CD4-positive, alpha-beta T cell treated with Interleukin-6 at 100 ng/mL for 8 hours (primary cell): ENCODE measurements at places on chromosomes 13 and 19.

DNA sequence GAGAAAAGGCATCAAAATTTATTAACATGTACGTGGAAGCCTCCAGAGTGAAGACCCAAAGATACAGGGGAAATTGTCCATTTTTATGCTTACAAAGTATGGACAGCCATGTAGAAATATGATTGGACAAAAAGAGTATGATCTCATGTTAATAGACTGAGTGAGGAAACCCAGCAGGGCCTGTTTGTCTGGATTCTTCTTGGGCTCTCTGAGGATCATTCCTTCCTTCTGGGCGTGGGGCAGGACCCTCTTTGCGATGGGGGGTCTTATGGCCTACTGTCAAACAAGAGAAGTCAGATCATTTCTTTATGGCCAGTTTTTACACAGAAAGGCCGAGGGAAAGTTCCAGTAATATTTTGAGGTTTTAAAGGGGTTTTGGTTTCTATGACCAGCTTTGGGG, 110.8 kb downstream of the ESD start:
- no peak for DNase-seq

DNA sequence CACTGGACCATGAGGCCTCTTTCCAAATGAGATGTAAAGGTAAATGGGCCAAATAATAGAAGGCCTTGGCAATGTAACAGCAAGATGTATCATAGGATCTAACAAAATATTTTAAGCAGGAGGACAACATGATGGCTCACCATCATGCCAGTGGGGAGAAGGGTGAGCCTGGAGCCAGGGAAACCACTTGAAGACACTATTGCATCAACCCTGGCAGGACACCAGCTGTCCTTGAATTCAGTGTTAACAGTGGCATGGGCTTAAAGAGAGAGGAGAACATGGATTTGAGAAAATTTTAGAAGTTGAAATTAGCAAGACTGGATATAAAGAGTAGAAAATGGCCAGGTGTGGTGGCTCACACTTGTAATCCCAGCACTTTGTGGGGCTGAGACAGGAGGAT, 6.7 kb upstream of the RCBTB2 start:
- DNase-seq = no peak

- DNase-seq = no peak
These were observed 67.3 kb upstream of the SPRY2 start for GRCh38 chr13:80408270-80408669.

- no peak for DNase-seq
These were observed 4.4 kb downstream of the PLEKHJ1 start for GRCh38 chr19:2231621-2232221.

DNA sequence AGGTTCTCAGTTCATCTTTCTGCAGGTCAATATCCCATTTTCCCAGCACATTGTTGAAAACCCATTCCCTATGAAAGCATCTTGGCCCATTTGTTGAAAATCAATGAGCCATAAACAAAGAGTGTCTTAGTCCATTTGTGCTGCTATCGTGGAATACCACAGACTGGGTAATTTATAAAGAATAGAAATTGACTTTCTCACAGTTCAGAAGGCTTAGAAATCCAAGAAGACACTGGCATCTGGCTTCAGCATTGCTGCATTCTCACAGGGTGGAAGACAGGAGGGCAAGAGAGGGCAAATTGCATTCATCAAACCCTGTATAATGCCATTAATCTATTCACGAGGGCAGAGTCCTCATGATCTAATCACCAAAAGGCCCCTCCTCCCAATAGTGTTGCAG, 34.1 kb downstream of the ZNF823 start:
- no peak for DNase-seq

- peak; percentile 18 for DNase-seq
These were observed 12.8 kb upstream of the UPF3A start for GRCh38 chr13:114268344-114269280.

- DNase-seq = peak; percentile 44
These were observed 195.6 kb downstream of the GGACT start for GRCh38 chr13:100392709-100393630.

- no peak for DNase-seq
These were observed 6.7 kb downstream of the SIGLEC6 start for GRCh38 chr19:51524666-51525264.

- DNase-seq = no peak
These were observed 41.9 kb downstream of the NFIX start for GRCh38 chr19:13037161-13037560.

GRCh38 chr19:10228920-10229319, 2.2 kb downstream of the S1PR2 start:
- peak; percentile 54 for DNase-seq

GRCh38 chr13:41502673-41503072, 45.3 kb downstream of the RGCC start:
- peak; percentile 60 for DNase-seq

DNA sequence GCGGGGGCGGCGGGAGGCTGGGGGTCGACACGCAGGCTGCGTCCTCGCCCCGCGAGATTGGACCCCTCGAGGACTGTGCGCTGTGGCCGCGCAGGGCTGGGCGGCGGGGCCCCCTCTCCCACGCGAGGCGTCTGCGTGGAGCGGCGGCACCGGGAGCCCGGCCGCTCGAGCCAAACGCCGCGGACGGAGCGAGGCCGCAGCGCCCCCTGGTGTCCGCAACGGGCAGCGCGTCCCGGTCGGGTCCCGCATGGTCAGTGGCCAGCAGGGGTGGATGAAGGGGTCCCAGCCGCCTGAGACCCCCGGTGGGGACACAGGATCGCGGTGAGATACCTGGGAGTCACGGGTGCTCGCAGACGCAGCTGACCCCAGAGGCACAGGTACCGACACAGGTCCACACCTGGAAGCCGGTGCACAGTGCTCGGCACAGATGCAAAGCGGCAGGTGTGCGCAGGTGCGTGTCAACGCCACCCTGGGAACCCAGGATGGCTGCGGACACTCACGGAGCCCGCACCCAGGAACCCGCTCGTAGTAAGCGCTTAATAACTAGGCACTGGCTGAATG, 2.1 kb upstream of the CIRBP start:
- peak; percentile 59 for DNase-seq

- DNase-seq = no peak
These were observed 752 bp upstream of the EDNRB start for GRCh38 chr13:77919246-77919920.

DNA sequence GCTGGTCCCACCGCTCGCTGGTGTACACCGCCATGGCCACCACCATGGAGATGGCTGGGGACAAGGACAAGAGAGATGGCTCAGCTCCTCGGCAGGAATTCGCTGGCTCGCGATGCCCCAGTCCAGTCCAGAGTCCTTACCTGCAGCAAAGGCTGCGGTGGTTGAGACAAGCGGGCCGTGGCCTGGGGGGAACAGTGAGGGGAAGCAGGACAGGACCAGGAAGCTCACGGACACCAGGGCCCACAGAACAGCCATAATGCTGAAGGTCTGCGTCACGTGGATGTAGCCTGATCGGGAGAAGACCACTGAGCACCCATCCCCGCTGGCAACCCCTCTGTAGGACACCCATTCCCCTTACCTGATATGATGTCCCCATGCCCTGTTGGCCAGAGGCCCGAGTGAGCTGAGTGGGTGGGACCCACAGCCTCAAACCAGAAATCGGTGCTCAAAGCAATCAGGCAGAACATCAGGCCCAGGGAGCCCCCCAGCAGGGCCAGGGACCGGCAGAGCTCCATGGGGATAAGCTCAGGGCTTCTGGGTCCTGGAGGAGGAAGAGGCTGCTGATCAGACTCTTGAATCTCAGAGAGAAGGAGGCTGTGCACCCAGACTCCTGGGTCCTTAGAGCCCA, 319 bp downstream of the NKG7 start:
- no peak for DNase-seq

DNA sequence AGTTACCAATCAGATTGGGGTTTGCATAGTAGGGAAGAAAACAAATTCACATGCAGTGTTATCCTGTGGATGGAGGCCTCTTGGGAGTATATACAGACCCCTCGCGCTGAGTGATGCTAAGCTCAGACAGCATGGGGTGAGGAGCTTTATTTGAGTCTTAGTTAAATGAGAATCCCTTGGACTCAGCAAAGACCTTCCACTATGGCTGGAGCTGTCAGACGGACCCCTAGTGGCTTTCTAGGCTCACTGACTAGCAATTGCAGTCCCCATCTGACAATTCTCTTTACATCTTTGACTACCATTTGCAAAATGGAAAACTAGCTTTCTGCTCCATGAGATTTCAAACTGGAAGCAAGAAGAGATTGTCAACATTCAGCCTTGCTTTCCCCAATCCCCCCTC, 90.4 kb downstream of the STOML3 start:
- no peak for DNase-seq

GRCh38 chr19:5949792-5950305, 28.1 kb downstream of the RANBP3 start:
- peak; percentile 55 for DNase-seq

GRCh38 chr13:38418286-38418685, 68.6 kb downstream of the UFM1 start:
- no peak for DNase-seq

GRCh38 chr19:39479916-39480315, 722 bp upstream of the TIMM50 start:
- no peak for DNase-seq

DNA sequence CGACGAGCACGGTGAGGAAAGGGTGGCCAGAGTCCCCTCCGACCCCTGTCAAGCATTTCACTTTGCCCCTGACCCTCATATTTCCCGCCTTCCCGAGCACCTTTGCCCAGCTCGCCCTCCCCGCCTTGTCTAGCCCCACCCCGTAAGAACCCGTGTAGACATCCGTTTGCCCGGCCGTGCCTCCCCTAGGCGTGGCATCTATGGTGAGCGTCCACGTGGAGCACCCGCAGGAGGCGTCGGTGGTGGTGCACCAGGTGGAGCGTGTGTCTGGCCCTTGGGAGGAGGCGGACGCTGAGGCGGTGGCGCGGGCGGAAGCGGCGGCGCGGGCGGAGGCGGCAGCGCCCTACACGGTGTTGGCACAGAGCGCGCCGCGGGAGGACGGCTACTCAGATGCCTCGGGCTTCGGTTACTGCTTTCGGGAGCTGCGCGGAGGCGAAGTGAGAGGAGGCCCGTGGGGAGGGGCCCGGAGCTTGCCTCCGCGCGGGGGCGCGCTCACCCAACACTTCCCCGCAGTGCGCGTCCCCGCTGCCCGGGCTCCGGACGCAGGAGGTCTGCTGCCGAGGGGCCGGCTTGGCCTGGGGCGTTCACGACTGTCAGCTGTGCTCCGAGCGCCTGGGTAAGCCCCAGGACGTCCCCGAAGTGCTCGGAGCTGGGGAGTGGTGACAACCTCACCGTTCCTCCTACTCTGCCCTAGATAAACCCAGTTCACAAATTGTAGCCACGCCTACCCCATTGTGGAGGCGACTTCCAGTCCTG, 4.2 kb downstream of the LTBP4 start:
- peak; percentile 86 for DNase-seq

DNA sequence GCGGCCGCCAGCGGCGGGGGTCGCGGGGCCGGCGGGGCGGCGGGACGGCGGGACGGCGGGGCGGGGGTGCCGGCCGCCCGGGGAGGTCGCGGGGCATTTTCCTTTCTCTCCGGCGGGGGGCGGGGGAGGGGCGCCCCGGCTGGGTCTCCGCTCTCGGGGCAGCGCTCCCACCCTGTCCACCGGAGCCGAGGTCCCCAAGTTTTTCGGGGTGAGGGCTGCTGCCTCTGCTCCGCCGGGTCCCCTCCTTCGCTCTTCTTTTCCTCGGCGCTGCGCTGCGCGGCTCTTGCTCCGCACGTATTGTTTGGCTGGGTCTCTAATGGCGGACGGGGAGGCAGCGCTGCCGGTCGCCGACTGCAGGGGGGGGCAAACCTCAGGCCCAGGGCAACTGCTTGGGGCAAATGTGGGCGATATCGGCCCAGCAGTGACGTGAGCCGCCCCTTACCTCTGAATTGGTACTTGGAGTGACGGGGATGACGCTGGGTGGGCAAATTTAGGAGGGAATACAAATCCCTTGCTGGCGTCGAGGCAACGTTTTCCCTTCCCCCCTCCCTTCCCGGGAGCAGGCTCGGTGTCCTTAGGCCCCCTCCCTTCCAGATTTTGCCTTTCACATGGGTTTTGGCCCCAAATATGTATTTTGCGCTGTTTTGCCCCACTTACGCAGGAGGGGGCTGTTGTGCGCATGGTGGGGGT, 759 bp downstream of the ZMYM2 start:
- DNase-seq = peak; percentile 55

DNA sequence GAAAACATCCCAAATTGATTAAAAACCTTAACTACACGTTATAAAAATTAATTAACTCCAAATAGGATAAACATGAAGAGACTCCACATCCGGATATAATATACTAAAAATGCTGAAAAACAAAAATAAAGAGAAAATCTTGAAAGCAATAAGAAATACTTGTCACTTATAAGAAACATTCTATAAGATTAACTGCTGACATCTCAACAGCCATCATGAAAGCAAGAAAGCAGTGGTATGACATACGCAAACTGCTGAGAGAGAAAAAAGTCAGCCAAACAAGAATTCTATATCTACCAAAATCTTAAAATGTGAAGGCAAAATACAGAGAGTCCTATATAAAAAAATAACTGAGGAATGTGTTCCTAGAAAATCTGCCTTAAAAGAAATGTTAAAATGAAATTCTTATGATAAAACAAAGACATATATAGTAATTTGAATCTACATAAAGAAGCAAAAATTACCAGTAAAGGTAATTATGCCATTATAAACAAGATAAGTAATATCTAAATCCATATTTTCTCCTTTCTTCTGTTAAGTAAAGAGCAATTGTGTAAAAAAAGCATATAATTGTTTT, 1851.1 kb downstream of the PCDH9 start:
- no peak for DNase-seq

DNA sequence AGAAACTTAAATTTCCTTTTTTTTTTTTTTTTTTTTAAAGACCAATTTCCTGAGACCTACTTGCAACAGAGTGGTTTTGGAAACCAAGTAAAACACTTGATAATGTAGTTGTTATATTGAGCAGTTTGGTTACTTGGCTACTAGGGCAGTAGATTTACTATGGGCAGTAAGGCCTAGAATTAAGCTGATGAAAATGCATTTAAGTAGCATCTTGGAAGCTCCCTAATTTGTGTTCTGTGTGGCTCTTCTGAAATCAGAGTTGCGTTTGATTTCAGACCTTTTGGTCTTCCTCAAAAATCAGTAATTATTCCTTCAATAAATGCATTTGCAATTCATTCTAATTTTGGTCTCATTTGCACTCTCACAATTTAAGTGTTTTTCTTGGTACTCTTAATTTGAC, 810 bp downstream of the GPR180 start:
- no peak for DNase-seq

- no peak for DNase-seq
These were observed 6.1 kb downstream of the SOX21 start for GRCh38 chr13:94706101-94706842.

GRCh38 chr13:64453831-64454230, 2776.3 kb downstream of the PCDH9 start:
- no peak for DNase-seq

- DNase-seq = no peak
These were observed 1.5 kb downstream of the DOCK9 start for GRCh38 chr13:98976338-98976737.

- no peak for DNase-seq
These were observed 18.2 kb upstream of the QTRT1 start for GRCh38 chr19:10683064-10683426.

- no peak for DNase-seq
These were observed 1335.9 kb downstream of the UQCRFS1 start for GRCh38 chr19:27876976-27877512.
